ENCODE measurements at places on chromosomes 1 and 21. TPM values are rescaled to one million over a fixed set of nuclear protein-coding genes. Genes with fewer than 3 reads are reported as not detected.

Gene TMEM200B
- 4.9 TPM for polyA plus RNA-seq

Gene CLCA2
- not detected for polyA plus RNA-seq

Gene MAEL
- 0.66 TPM for polyA plus RNA-seq

Gene PRDM16
- polyA plus RNA-seq, result 0.16 TPM

Gene OR2L8
- polyA plus RNA-seq, result not detected

Gene NR1I3
- 0.50 TPM for polyA plus RNA-seq

Gene MATN1
- polyA plus RNA-seq, result 0.21 TPM

Gene KRTAP21-3
- not detected for polyA plus RNA-seq

Gene KCNN3
- polyA plus RNA-seq, result 3.0 TPM

GRCh38 chr1:174958396-174958795 is 41.4 kb upstream of the CACYBP start:
- H3K4me3 ChIP-seq, result no peak overlapping the region
- DNase-seq, result no peak
- peaks cover 10% of the 10 kb centered on the region for H3K36me3 ChIP-seq

- DNase-seq, result no peak
- no peak overlapping the region for H3K4me3 ChIP-seq
- no peak overlapping the region for H3K27ac ChIP-seq
- no peaks in the 10 kb centered on the region for H3K4me1 ChIP-seq
These were observed 20.9 kb upstream of the IPO9 start for GRCh38 chr1:201807958-201808632.

DNA sequence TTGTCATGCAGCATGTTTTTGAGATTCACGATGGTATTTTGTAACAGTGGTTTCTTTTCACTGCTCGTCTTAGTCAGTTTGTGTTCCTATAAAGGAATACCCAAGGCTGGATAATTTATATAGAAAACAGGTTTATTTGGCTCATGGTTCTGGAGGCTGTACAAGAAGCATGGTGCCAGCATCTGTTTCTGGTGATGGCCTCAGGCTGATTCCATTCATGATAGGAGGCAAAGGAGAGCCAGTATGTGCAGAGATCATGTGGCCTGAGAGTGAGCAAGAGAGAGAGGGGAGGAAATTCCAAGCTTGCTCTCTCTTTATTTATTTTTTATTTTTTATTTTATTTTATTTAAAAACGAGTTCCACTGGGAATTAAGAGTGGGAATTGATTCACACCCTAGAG is 2.0 kb upstream of the C21orf91 start:
- H3K4me3 ChIP-seq, result no peak overlapping the region
- peaks cover 17% of the 10 kb centered on the region for H3K4me1 ChIP-seq
- no peaks in the 10 kb centered on the region for H3K36me3 ChIP-seq
- H3K27ac ChIP-seq, result no peak overlapping the region
- DNase-seq, result no peak

GRCh38 chr21:31537872-31538576 is 121.5 kb upstream of the SOD1 start:
- no peaks in the 10 kb centered on the region for H3K4me1 ChIP-seq
- no peaks in the 10 kb centered on the region for H3K27me3 ChIP-seq
- no peaks in the 10 kb centered on the region for H3K36me3 ChIP-seq
- no peak overlapping the region for H3K4me3 ChIP-seq
- no peak overlapping the region for H3K27ac ChIP-seq

DNA sequence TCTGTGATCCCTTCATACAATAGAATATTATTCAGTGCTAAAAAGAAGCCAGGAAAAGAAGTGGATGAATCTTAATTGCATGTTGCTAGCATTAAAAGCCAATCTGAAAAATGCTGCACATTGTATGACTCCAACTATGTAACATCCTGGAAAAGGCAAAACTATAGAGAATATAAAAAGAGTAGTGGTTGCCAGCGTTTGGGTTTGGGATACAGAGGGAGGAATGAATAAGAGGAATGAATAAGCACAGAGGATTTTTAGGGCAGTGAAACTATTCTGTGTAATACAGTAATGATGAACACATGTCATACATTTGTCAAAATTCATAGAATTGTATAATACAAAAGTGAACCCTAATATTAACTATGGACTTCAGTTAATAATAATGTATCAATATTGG is 42.5 kb downstream of the GPR88 start:
- H3K27ac ChIP-seq, result no peak overlapping the region
- no peaks in the 10 kb centered on the region for H3K27me3 ChIP-seq

- H3K4me3 ChIP-seq, result no peak overlapping the region
- H3K36me3 ChIP-seq, result no peaks in the 10 kb centered on the region
- H3K27ac ChIP-seq, result no peak overlapping the region
- DNase-seq, result no peak
These were observed 24.4 kb downstream of the RC3H1 start for GRCh38 chr1:173997791-173998190.

DNA sequence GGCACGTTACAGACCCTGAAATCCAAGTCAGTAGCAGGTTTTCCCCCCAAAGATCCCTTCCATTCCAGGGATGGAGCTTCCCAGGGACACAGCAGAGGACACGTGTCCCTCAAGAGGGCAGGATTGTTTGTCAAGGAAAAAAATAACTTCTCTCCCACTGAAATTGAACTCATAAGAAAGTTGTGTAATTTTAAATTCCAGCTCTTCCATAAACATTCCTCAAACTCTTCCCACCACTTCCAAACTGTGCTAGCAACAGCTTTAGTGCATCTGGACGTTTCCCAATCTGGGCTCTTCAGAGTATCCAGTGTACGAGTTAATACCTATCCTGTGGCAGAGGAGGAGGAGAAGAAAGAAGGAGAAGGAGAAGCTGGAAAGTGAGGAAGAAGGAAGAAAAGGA is 79.6 kb downstream of the PSMG1 start:
- no peak overlapping the region for H3K27ac ChIP-seq
- no peak for DNase-seq
- peaks cover 10% of the 10 kb centered on the region for H3K4me1 ChIP-seq
- no peak overlapping the region for H3K4me3 ChIP-seq

DNA sequence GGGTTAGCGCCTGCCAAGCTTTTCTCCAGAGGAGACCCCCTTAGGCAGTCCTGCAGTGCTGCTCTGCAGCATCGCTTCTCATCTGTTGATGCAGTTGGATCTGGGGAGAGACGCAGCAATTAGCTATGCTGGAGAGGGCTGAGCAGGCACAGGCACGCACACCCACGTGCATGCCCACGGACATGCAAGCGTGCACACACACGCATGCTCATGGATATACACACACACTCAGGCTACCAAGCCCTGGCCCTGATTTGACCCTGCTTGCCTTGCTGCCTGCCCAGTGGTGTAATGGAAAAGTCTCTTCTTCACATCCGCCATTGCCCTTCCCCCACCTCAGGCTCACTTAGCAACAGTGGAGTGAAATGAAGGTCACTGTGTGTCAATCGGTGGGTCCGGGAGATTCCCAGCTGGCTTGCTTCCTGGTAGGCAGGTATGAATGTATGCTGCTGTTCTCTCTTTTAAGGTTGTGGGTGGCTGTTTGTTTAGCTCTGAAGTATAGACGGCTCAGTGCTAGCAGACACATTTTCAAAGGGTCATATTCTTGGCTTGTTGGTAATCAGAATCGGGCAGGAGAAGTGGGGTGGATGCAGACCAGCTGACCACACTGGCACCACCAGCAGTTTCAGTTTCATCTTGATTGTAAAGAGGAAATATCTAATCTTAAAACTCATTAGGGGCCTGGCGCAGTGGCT is 9.5 kb downstream of the ATP1B1 start:
- no peak overlapping the region for H3K27ac ChIP-seq
- peak; percentile 37 for DNase-seq

GRCh38 chr1:90622666-90623065 is 94.4 kb downstream of the BARHL2 start:
- DNase-seq, result no peak
- H3K4me1 ChIP-seq, result peaks cover 18% of the 10 kb centered on the region
- no peak overlapping the region for H3K27ac ChIP-seq
- no peaks in the 10 kb centered on the region for H3K27me3 ChIP-seq
- no peak overlapping the region for H3K4me3 ChIP-seq

DNA sequence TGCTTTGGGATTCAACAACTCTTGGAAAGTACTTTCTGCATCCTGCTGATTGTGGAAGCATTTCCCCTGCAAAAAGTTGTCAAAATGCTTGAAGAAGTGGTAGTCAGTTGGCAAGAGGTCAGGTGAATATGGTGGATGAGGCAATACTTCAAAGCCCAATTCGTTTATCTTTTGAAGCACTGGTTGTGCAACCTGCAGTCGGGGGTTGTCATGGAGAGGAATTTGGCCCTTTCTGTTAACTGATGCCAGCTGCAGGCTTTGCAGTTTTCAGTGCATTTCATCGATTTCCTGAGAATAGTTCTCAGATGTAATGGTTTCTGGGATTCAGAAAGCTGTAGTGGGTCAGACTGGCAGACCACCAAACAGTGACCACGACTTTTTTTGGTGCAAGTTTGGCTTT is 47.6 kb upstream of the GJA5 start:
- no peaks in the 10 kb centered on the region for H3K36me3 ChIP-seq
- H3K27me3 ChIP-seq, result no peaks in the 10 kb centered on the region
- H3K4me3 ChIP-seq, result no peak overlapping the region
- peak; percentile 35 for DNase-seq
- peaks cover 8% of the 10 kb centered on the region for H3K4me1 ChIP-seq

DNA sequence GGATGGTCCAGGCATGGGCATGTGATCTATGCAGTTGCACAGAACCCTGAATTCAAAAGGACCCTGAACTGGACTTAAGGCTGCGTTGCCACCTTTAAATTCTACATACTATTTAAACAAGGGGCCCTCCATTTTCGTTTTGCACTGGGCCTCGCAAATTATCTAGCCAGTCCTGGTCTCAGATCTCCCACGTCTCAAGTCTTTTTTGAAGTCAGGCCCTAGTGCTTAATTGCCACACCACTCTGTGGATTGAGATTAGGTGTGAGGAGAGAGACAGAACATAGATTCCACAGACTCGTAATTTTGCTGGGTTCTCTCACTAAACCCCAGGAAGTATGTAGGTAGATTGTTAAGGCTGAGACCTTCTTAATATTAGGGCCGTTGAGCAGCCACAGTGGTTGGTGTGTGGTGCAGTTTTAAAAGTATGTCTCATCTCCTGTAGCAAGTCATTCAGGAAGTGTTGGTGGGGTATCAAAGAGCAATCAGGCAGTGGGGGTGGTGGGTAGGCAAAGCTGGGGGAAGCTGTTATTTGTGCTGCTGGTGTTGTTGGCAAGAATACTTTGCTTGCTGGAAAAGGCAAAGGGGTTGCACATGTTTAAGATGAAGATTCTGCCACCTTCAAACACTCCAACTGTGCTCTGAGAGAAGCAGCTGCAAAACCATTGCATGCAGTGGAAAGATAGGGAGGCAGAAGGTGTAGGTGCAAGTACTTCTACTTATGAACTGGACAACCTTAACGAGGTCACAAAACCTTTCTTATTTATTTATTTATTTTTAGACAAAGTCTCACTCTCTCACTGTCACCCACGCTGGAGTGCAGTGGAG is 11.2 kb downstream of the CD84 start:
- no peak for DNase-seq
- no peaks in the 10 kb centered on the region for H3K27me3 ChIP-seq
- no peaks in the 10 kb centered on the region for H3K4me1 ChIP-seq
- H3K4me3 ChIP-seq, result no peak overlapping the region
- no peak overlapping the region for H3K27ac ChIP-seq

- peaks cover 25% of the 10 kb centered on the region for H3K27me3 ChIP-seq
- no peaks in the 10 kb centered on the region for H3K4me1 ChIP-seq
- DNase-seq, result no peak
- no peak overlapping the region for H3K4me3 ChIP-seq
- no peak overlapping the region for H3K27ac ChIP-seq
These were observed 42.5 kb upstream of the SLC19A1 start for GRCh38 chr21:45584786-45585185.

GRCh38 chr21:23162198-23162946 is 2164.2 kb downstream of the NCAM2 start:
- 0 out of 2 replicates have a peak, but pooled peaks cover 3% of the 10 kb centered on the region for H3K4me1 ChIP-seq
- no peak overlapping the region for H3K4me3 ChIP-seq
- no peaks in the 10 kb centered on the region for H3K36me3 ChIP-seq
- DNase-seq, result no peak

- no peaks in the 10 kb centered on the region for H3K36me3 ChIP-seq
- no peak overlapping the region for H3K4me3 ChIP-seq
- H3K27me3 ChIP-seq, result no peaks in the 10 kb centered on the region
- H3K27ac ChIP-seq, result no peak overlapping the region
- no peaks in the 10 kb centered on the region for H3K4me1 ChIP-seq
These were observed 111.3 kb downstream of the TNFSF18 start for GRCh38 chr1:172939475-172939874.

- H3K27me3 ChIP-seq, result peaks cover 8% of the 10 kb centered on the region
- H3K27ac ChIP-seq, result no peak overlapping the region
- no peaks in the 10 kb centered on the region for H3K4me1 ChIP-seq
- no peak overlapping the region for H3K4me3 ChIP-seq
- peak; percentile 59 for DNase-seq
These were observed 10.0 kb downstream of the YBEY start for GRCh38 chr21:46295996-46296752.

DNA sequence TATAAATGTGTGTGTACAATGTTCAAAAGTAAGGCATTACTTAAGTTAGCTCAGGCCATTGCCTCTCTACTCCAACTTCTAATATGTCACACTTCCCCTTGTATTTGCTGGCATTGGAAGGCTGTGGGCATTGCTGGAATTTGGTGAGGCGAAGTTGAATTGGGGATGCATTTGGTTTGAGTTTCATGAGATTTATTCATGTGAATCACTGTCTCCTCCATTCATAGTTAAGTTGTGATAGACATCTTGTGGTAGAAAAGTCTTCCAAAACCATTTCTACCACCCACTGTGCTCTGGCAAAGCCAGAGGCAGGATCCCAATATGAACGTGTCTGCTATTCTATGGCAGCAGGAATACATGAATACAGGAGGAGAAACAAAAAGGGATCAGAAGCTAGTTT is 397.8 kb upstream of the USP24 start:
- no peak overlapping the region for H3K4me3 ChIP-seq
- no peaks in the 10 kb centered on the region for H3K27me3 ChIP-seq
- no peaks in the 10 kb centered on the region for H3K4me1 ChIP-seq
- no peaks in the 10 kb centered on the region for H3K36me3 ChIP-seq
- no peak overlapping the region for H3K27ac ChIP-seq

GRCh38 chr1:12644829-12645228 is 944 bp downstream of the AADACL4 start:
- H3K4me3 ChIP-seq, result no peak overlapping the region
- H3K27me3 ChIP-seq, result no peaks in the 10 kb centered on the region
- H3K27ac ChIP-seq, result no peak overlapping the region
- H3K36me3 ChIP-seq, result peaks cover 9% of the 10 kb centered on the region

DNA sequence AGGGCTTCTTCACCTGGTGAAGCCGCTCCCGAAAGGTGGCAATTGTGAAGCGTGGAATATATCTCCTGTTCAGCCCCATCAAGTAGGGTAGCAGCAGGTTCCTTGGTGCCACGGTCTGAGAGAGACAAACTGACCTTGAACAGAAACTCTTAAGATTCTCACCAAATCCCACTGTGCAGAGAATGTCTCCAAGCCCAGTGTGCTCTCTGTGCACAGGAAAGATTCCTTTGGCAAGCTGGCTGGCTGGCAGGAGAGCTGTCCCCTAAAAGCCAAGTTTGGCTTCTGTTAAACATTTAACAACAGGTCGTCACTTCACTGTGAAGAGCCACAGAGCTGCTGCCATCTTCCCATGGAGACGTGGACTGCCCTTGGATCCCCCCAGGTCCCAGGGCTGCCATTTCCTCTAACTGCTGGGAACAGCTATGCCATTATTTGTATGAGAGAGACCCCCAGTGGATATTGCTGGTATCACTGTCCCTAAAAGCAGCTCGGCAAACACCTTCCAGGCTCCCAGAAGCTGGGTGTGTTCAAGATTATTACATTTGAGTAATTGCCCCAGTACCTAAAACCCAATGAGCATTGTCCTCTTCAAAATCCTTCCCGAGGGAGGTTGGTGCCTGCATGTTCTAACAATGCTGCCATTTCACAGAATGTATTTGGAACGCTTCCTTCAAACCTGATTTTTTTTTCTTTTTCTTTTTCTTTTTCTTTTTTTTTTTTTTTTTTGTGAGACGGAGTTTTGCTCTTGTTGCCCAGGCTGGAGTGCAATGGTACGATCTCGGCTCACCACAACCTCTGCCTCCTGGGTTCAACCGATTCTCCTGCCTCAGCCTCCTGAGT is 71.8 kb downstream of the CD58 start:
- DNase-seq, result peak; percentile 89
- H3K4me3 ChIP-seq, result no peak overlapping the region
- H3K27ac ChIP-seq, result no peak overlapping the region

Measured in GM23338 (cell line).